ENCODE measurements at places on chromosomes 3 and 15.

GRCh38 chr3:142218703-142219102 is 6.7 kb downstream of the GK5 start:
- DNase-seq = no peak

DNA sequence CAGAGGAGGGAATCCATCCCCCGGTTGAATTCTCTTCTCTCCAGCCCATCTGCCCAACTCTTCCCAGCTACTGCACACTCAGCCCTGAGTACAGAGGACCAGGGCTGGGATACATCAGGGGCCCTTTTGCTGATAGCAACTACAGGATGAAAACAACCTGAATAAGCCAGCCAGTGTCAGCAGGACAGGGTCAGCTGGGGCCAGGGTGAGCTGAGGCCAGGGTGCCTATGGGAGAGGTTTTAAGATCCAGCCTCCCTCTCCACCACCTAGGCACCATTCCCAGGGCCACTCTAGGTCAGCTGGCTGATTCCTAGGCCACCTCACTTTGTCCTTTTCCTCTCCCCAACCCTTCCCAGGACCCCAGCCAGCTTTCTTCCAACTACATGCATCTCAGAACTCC is 83.8 kb downstream of the MRPL46 start:
- no peak for DNase-seq

DNA sequence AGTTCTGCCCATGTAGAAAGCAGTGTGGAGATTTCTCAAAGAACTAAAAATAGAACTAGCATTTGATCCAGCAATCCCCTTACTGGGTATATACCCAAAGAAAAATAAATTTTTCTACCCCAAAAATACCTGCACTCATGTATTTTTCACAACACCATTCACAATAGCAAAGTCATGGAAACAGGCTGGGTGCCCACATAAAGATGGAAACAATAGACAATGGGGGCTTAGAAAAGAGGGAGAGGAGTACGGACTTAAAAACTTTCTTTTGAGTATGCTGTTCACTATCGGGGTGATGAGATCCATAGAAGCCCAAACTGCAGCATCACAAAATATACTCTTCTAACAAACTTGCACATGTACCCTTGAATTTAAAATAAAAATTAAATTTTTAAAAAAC is 345.1 kb upstream of the CCDC54 start:
- no peak for DNase-seq

GRCh38 chr3:88626456-88627120 is 476.8 kb downstream of the C3orf38 start:
- no peak for DNase-seq

- DNase-seq = no peak
Observed at GRCh38 chr3:10205451-10206165, 40.9 kb downstream of the IRAK2 start.

GRCh38 chr3:188200481-188200880 is 46.5 kb downstream of the LPP start:
- no peak for DNase-seq
